ENCODE measurements at places on chromosomes 11 and 22.

GRCh38 chr22:19619144-19620009 lies 94.9 kb upstream of the SEPTIN5 start:
- no peak for DNase-seq

GRCh38 chr11:58497951-58498350 lies 10.0 kb downstream of the OR5B21 start:
- DNase-seq, result no peak

DNA sequence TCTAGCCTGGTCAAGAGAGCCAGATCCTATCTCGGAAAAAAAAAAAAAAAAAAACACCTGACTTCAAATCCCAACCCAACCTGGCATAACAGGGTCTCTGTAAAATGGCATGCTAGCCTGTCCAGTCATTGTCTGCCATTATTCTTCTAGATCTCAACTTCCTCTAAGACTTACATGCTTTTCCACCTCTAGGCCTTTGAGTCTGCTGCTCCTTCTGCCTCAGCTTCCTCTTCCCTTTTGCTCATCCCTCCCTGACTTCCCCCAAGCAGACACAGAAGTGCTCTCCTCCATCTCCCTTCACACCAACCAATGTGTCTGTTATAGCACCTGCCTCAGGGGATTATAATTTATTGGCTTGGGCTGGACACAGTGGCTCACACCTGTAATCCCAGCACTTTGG lies 7.8 kb downstream of the STK33 start:
- DNase-seq, result no peak

GRCh38 chr11:66280428-66280827 lies 2.5 kb downstream of the CNIH2 start:
- DNase-seq, result no peak

DNA sequence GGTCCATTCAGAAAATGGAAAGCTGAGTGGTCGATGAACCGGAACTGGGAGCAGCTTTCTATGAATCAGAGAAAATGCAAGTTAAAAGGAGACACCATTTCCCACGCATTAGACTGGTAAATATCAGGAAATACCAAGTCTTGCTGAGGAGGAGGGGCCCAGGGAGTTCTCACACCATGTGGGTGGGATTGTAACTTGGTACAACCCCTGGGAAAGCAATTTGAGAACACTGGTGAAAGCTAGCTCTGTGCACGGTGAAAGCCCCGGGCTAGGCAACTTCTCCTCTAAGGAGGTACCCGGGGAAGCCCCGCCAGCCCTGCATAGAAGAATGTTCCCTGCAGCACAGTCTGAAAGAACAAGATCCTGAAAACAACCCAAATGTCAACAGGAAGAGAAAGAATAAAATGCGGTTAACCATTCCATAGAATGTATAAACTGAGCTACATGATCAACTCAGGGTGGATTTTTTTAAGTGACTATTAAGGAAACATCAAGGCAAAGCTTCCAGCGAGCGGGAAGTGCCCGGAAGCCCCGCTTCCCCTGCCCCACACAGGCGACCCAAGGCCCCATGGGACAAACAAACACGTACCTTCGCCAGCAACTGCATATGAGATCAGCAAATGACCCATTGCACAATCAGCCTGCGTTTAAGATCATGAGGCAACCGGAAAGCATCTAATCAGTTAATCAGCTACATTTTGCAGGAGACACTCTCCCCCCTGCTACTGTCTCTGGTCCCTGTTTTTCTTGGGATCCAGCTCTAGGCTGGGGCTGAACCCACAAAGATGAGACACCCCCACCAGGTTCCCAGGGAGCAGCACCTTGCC lies 11.3 kb downstream of the SHANK2 start:
- no peak for DNase-seq

DNA sequence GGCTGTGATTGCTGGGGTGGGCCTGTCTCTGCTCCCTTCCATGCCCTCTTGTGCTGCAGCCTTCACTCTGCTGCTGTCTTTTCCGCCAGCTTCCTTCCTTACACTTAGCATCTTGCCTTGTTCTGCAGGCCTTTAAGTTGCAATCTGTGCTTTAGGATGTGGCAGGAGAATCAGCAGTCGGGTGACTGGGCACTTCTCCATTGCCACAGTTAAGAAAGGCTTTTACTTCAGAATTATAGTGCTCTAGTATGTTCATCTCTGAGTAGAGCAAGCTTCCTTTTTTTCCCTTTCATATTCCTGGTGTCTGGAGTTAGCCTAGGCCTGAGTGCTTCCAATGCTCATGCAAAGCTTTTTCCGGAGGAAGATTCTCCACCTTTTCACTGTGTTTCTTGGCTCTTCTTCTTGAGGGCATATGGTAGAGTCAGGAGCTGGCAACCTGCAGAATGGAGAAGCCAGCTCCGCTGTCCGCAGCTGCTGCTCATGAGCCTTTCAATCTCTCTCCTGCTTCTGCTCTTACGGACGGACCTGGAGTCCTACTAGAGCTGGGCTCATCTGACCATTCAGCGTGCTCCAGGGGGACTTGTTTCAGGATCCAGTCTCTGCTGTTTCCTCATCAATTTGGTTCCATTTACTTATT lies 20.2 kb downstream of the PPP6R2 start:
- no peak for DNase-seq

GRCh38 chr11:82895437-82896091 lies 4.7 kb downstream of the PRCP start:
- DNase-seq, result no peak

DNA sequence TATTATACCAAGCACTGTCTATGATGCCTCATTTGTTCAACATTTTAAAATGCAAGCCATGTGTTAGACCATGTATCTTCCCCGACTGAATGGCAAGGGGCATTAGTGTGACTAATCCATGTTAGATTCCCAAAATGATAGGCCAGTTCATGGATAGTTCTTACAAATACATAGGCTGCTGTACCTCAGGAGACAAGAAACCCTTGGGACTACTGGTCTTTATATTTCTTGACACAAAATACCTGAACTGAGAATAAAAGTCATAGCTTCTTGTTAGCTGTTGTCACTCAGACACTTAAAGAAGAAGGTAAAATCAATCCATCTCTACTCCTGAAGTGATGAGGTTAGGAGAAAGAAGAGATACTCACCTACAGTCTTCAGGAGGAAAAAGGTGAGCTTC lies at the start of gene OR8D4:
OR8D4 (plus strand) TSS at position 301 of the 400 bp plus-strand sequence. CDS start 4,265 bp downstream, outside the sequence.
- DNase-seq, result no peak

DNA sequence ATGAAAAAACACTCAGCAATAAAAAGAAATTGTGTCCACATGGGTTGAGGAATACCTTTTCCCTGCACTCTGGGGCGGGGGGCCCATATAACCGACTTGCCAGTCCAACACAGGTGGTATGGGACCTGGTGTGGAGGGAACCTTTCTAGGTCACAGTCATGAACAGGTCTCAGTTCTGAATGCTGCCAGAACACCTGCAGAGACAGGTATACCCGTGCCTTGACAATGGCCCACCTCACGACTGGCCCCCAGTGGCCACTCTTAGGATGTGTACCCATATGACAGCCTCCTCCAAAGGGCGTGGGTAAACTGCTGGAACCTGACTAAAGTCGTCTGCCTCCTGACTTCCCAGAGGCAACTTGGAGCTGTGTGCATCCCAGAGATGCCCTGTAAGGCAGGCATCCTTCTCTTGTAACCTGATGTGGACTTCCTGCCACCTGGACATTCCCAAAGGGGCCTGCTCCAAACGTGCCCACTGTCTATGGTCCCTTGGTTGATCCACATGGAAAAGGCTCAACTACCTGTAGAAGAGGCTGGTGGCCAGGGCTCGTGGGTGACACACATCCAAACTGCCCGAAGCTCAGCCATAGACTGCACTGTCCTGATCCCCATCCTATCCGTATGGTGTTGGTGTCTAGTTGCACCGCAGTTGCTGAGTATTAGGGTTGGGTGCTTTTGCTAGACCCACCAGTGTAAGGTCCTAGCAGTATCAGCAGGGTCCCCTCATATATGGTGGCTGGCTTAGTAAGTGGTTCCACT lies 859.3 kb downstream of the BRD1 start:
- no peak for DNase-seq

DNA sequence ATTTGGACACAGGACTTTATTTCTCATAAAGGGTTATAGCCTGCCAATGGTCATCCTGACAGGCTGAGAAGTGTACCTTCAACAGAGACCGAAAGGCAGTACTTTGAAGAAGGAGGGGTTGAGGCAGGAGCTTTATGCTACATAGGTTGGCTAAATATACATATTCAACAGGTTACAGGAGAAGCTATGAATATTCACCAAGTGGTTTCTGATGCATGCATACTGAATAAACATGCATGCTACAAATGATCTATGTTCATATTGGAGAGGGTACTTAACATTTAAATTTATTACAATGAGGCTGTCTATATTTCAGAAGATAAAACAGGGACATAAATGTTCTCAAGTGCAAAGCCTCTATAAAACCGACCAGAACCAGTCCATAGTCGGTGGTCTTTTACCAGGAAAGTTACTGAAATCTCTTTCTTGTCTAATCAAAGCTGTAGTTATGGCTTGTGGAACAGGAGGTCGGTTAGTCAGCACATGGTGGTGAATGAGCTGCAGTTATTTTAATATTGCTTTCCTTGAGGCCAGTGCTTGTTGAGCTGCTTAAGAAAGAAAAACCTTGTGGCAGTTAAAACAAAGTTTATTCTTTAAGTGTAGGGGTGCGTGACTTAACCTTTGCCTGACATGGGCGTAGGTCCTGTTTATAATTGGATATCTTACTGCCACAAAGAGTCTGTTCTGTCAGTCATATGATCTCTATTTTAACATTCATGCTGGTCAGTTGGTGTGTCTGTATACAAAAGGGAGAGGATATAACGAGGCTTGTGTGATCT lies 19.5 kb downstream of the CNTF start:
- DNase-seq, result no peak

DNA sequence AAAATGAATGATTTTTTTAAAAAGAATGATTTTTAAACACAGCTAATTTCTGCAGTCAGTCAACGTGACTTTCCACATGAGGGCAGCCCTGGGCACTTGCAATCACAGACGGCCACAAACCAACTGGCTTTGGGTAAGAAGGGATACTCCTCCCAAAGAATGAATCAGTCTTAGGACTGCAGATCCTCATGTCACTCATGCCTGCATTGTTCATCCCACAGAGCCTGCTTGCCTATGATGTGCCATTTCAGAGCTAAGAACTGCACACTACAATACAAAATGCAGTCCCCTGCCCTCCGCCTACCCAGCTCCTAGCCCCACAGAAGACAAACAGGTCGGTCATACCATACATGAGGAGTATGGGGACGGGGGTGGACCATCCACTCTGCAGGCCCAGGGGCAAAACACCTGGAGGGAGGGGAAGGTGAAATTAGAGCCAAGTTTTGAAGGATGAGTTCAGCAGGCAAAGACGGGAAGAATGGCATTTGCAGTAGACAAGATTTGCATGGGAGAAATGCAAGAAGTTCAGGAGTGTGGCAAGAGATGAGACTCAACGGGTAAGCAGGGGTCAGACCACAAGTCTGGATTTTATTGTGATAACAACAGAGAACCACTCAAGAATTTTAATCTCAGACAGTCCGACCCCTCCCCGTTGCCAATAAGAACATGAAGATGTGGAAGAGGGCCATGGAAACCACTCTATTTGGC lies 24.7 kb downstream of the PACSIN2 start:
- DNase-seq, result no peak

- DNase-seq, result no peak
Measured at GRCh38 chr22:49871482-49871881, 17.8 kb downstream of the ZBED4 start.

DNA sequence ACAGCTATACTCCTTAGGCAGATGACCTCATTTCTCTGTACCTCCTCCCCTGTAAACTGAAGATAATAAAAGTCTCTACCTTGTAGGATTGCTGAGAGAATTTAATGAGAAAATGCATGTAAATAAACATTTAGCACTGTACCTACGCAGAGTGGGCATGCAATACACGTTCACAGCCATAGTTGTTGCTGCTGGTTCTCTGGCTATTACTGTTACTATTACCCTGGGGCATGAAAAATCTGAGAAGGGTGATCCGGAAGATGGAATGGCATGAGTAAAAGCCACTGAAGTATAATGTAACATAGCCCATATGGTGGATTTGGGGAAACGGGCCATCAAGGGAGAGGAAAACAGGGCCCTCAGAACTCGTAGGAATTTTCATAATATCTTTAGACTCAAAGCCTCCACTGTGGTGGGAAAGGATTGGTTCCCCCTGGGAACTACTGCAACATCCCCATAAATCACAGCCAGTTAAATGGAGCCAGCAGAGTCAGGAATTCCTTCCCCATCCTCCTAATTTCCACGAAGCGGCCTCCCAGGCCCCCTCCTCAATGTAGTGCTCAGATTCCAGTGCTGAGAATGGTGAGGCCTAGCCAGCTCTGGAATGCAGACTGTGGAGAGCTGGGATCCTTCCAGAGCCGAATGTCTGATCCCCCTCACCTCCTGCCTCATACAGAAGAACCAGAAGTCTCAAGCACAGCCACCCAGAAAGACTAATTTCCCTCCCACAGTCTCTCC lies 205.3 kb downstream of the MN1 start:
- no peak for DNase-seq

DNA sequence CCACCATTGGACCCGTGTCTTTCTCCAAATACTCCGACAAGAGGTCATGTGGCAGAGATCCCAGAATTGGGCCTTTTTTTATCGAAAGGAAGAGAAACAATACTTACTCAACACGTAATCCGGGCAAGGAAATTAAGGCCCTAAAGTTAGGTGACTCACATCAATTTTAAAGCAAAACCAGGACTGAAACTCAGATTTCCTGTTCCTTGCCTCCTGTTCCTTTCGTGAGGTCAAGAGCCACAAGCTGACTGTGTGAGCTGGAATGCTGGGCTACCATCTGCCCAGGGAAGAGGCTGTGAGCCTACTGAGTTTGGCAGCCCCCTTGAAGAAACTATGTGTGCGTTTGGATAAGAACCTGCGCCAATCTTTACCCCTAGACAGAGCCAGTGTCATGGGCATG lies 27.1 kb upstream of the MRGPRX2 start:
- DNase-seq, result no peak

DNA sequence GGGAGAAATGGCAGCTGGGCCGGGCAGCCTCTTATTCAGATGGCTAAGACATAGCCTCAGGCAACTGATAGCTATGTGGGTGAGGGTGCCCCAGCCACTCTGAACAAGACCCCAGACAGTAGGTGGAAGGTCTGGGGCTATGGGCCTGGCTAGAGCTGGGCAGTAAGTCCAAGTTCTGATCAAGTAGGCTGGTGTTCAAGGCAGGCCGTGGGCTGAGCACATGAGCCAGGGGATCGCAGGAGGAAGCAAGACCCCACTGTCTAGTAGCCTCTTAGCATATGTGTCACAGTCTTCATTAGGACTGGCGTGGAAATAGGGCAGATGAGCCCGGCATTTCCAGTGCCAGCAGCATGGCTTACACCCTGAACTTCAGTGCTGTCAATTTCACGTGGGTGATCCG lies 192.1 kb downstream of the ADAMTS15 start:
- no peak for DNase-seq
